ENCODE measurements at places on chromosomes 2 and 18.

DNA sequence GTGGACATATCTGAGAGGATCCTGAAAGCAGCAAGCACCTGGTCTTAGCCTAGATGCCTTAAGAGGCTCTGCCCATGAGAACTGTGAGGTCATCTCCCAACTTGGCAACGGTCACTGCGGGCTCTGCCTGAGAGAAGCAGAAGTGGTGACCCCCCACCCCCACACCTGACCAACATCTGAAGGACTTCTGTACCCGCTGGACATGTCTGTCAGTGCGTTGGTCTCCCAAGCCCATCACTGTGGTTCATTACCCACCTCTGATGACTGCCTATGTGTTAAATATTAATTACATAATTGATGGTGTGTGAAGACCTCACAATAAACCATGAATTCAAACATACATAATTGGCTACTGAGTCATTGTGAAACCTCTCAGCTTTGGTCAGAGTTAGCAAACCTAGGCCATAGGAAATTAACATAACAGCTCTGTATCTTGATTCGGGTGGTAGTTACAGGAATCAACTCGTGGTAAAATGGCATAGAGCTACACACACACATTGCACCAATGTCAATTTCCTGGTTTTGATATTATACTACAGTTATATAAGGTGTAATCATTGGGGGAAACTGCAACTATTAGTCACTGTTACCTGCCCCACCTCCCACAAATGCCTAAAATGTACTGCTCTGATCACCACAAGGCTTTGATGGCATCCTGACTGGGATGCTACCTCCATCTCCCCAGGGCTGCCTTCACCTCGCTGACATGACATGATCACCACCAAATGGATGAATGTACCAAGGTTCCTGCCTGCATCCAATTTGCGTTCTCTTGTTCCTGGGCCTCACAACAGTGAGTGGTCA is 4.3 kb upstream of the GALNT1 start:
- no peak for DNase-seq

GRCh38 chr2:11573418-11574175 is 39.8 kb downstream of the GREB1 start:
- DNase-seq, result no peak

DNA sequence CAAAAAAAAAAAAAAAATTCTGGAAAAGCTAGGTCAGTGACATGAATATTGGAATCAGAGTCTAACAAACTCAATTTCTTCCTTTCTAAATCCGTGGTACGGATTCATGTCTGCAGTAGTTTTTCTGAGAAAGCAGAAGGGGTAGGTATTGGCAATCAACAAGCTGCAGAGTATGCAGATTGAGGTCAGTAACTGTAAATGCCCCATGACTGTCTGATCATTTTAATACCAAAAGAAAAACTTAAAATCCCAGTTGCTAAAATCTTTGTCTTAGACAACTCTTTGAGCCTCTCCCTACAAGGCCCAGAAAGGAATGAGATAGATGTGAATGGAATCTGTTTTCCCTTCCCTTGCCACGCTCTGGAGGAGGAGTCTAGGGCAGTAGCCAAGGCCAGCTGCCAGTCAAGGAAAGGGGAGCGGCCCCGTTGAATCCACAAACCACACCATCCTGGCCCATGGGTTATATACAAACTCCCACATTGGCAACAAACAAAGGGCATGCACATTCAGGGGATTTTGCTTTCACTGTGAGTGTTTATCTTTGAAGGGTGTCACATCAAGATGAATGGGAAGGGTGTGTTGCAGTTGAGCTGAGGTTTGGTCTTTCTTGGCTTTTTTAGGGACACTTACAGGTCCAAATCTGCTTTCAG is 6.1 kb upstream of the CASP8 start:
- no peak for DNase-seq

DNA sequence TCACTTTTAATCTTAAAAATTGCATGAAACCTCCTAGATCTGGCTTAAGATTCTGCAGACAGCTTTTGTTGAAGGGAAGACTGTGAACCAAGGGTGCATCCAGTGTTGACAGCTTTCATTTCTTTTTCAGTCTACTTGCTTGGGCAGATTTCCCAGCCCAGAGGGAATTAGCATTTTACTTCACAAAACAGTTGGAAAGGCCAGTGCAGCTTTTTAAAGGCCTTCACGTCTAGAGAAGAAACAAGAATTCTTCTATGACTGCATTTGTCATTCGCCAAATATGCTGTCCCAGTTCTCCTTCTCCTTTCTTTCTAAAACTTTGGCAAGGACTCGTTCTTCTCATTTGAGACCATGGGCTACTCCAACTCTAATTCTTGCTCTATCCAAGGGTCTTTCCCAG is 17.4 kb downstream of the NTSR2 start:
- DNase-seq, result no peak

DNA sequence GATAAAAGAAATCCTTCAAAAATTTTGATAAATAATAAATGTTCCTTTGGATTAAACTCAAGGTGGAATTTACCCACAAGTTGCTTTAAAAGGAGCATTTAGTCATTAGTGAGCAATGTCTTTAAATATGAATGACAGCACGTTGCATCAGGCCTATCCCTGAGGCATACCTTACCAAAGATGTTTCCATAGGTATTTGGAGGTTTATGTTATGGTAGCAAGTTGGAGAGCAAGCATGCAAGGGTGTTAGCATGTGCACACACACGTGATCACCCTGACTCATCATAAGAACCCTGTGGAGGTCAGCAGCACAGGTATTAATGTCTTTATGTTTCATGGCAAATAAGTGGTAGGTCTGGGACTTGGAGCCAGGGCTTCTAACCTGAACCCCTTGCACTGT is 159.9 kb downstream of the ACTR3 start:
- no peak for DNase-seq

DNA sequence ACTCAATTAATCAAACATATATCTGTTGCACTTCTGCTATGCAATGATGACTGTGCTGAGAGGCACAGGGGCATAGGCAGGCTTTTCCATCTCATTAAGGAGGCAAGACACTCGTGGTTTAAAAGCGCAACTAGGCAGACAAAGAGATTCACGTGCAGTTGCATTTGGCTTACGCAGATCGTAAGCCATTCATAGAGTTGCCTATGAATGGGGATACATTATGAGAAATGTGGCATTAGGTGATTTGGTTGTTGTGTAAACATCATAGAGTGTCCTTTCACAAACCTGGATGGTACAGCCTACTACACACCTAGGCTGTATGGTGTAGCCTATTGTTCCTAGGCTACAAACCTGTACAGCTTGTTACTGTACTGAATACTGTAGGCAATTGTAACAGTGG is 284.7 kb downstream of the DCC start:
- no peak for DNase-seq

GRCh38 chr2:235263205-235264120 is 230.4 kb upstream of the AGAP1 start:
- DNase-seq, result no peak

GRCh38 chr2:133365117-133365516 is 203.1 kb downstream of the NCKAP5 start:
- DNase-seq, result no peak

- no peak for DNase-seq
Measured at GRCh38 chr2:96864343-96865091, 5.4 kb downstream of the SEMA4C start.

- DNase-seq, result no peak
Measured at GRCh38 chr2:47339745-47340541, 63.0 kb upstream of the MSH2 start.

- DNase-seq, result no peak
Measured at GRCh38 chr18:9771261-9771976, 63.3 kb downstream of the RAB31 start.

DNA sequence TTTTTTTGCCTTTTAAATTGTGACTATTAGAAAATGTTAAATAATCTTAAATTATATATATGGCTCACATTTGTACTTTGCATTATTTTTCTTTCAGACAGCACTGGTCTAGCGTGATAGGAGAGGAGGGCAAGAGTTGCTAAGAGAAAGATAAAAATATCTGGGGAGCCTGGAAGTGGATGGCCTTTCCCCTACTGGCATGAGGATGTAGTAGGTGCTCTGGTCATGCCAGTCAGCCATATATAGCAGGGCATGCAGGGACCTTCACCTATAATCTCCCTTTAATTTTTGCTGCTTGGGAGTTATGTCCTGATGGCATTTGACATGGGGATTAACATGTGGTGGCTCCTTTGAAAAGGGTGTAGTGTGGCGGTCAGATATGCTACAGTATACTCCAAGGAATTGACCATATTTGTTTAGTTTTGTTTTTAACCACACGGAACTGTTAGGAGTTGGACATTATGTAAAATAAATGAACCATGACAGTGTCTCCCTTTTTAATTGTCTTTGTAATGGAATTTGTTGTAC is 144.7 kb downstream of the BABAM2 start:
- DNase-seq, result no peak

GRCh38 chr2:20691076-20691734 is 24.3 kb downstream of the GDF7 start:
- no peak for DNase-seq

DNA sequence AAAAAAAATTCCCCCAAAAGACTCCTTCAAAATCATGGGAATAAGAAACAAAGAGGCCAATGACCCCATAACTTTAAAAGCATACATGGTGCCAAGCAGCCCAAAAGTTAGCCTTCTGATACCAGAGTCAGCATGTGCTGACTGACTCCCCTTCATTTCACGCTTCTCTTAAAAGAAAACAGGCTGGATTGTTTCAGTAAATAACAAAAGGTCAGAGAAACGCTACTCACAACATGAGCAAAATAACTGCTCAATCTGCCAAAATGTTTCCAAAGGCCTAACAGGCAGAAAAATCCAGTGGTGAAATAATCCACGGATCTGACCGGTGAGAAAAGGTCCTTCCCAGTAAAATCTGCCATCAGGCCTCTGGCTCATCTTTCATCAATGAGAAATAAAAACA is 71.6 kb downstream of the BCL2 start:
- DNase-seq, result no peak

GRCh38 chr2:148642891-148643416 is 1.6 kb upstream of the EPC2 start:
- no peak for DNase-seq

- DNase-seq, result no peak
Measured at GRCh38 chr2:214379227-214379626, 31.6 kb upstream of the VWC2L start.

GRCh38 chr18:47545613-47546012 is 294.2 kb upstream of the SKOR2 start:
- no peak for DNase-seq

DNA sequence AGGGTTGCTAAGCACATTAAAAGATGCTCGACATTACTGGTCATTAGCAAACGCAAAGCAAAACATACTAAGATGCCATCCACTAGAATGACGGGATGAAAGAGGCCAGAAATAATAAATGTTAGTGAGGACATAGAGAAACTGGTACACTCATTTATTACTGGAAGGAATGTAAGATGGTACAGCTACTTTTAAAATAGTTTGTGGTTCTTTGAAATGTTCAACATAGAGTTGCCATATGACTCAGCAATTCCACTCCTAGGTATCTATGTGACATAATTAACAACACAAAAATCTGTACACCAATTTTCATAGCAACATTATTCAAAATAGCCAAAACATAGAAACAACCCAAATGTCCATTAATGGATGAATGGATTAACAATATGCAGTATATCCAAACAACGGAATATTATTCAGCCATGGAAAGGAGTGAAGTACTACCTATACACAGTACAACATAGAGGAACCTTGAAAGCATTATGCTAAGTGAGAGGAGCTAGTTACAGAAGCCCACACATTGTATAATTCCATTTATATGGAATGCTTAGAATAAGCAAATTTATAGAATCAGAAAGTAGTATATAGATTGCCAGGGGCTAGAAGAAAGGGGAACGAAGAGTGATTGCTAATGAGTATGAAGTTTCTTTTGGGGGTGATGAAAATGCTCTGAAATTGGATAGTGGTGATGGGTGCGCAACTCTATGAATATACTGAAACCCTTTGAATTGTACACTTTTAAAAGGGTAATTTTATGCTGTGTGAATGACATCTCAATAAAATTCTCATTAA is 61.9 kb upstream of the IL1R1 start:
- DNase-seq, result no peak

GRCh38 chr2:205903549-205904129 is 182.3 kb downstream of the INO80D start:
- no peak for DNase-seq

GRCh38 chr2:28901841-28902240 is 7.4 kb downstream of the WDR43 start:
- DNase-seq, result no peak

GRCh38 chr2:124027182-124027581 is 2.1 kb downstream of the CNTNAP5 start:
- DNase-seq, result peak; percentile 79

DNA sequence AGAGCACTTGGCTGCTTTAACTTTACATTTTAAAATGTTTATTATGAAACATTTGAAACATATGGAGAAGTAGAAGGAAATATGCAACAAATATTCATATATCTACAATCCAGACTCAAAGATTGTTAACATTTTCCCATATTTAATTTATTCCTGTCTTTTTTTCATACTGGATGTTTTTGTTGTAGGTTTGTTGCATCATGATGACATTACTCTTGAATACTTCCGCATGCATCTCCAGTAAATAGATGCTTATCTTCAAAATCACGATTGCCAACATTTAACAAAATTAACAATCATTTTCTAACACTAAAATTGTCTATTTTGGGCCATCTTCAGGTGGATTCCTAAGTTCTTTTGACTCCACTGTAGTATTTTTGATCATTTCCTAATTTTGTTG is 21.1 kb upstream of the IL18RAP start:
- DNase-seq, result no peak

DNA sequence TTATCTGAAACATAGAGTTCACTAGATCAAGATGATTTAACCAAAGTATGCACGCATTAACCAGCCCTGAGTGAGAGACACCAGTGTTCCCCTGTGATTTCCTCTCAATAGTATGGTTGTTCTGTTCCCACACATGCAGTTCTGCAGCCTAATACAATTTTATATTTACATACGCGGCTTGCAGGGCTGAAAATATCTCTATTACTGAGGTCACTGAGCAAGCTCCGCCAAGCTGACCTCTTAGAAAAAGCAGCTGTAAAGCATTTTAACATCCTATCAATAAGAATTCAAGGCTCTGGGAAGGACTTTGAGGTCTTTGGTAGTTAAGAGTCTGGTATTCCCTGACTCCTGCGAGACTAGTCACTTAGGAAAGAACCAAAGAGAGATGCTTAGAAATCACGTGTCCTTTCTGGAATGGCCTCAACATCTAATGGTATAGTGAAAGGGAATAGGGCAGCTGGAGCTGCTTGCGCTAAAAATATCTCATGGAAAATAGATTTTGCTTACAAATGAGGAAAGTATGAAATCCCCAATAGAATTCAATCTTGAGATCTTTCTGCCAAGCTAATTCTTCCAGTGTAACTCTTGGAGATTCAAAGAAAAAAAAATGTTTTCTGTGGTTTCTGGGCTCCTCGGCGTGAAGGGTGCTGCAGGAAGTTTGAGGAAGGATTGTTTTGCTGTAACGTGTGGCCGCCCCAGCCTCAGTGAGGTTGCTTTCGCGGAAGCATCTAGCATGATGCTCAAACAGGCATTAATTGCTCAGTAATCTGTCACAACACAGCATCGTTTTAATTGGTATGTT is 59.2 kb downstream of the DOCK10 start:
- no peak for DNase-seq

- no peak for DNase-seq
Measured at GRCh38 chr2:105763076-105763475, 18.4 kb downstream of the NCK2 start.

Measured in NCI-H1105 (cell line).